M059J (cell line): ENCODE measurements at places on chromosomes 7 and 10. TPM values are rescaled to one million over a fixed set of nuclear protein-coding genes. Genes with fewer than 3 reads are reported as not detected.

The GNGT1 gene
- not detected in 2 replicates for total RNA-seq

The RHOBTB1 gene
- total RNA-seq = 5.5 and 11.0 TPM in 2 replicates

The TBX20 gene
- total RNA-seq = 2.1 and 4.3 TPM in 2 replicates

The ITPRIP gene
- total RNA-seq = 6.0 and 9.7 TPM in 2 replicates

The PON1 gene
- total RNA-seq = not detected in 2 replicates

The GRM3 gene
- not detected in 2 replicates for total RNA-seq

The NUTM2E gene
- 0.05 TPM in 1 of 2 replicates, not detected in the other for total RNA-seq

The SFMBT2 gene
- 2.0 and 4.6 TPM in 2 replicates for total RNA-seq

The TWIST1 gene
- total RNA-seq = 15.0 and 24.0 TPM in 2 replicates

The CDH23 gene
- not detected in 2 replicates for total RNA-seq

The PLPP4 gene
- 55.4 and 69.2 TPM in 2 replicates for total RNA-seq

The NPSR1 gene
- not detected in 2 replicates for total RNA-seq

The TACC2 gene
- 2.9 and 7.8 TPM in 2 replicates for total RNA-seq

The TLL2 gene
- total RNA-seq = 0.02 TPM in 1 of 2 replicates, not detected in the other

The KNDC1 gene
- total RNA-seq = not detected in 2 replicates

The STEAP1 gene
- total RNA-seq = 17.3 and 30.8 TPM in 2 replicates

The IMMP2L gene
- total RNA-seq = 5.9 and 8.6 TPM in 2 replicates

The CLEC5A gene
- total RNA-seq = not detected in 2 replicates

The TPK1 gene
- total RNA-seq = 0.27 and 1.7 TPM in 2 replicates

The LFNG gene
- 4.9 and 11.9 TPM in 2 replicates for total RNA-seq

The ACSL5 gene
- 17.6 and 25.5 TPM in 2 replicates for total RNA-seq

The RBM20 gene
- total RNA-seq = 0.02 and 1.8 TPM in 2 replicates

The LIPF gene
- total RNA-seq = not detected in 2 replicates

The AGBL3 gene
- total RNA-seq = 0.84 and 1.8 TPM in 2 replicates

The ACSM6 gene
- not detected in 2 replicates for total RNA-seq

The AKR1B1 gene
- total RNA-seq = 376 and 388 TPM in 2 replicates

The USP6NL gene
- total RNA-seq = 4.2 and 7.9 TPM in 2 replicates

The SUN3 gene
- total RNA-seq = 0.59 TPM in 1 of 2 replicates, not detected in the other

The C7orf57 gene
- 0.25 and 0.62 TPM in 2 replicates for total RNA-seq

The HOXA4 gene
- total RNA-seq = 4.9 and 5.8 TPM in 2 replicates

The SLC37A3 gene
- 22.7 and 37.1 TPM in 2 replicates for total RNA-seq

The PTF1A gene
- total RNA-seq = not detected in 2 replicates

The SPDYE18 gene
- 0.10 TPM in 1 of 2 replicates, not detected in the other for total RNA-seq

The GJD4 gene
- total RNA-seq = not detected in 2 replicates

The AMPH gene
- total RNA-seq = 1.9 and 3.1 TPM in 2 replicates

The LGI1 gene
- total RNA-seq = 0.39 TPM in 1 of 2 replicates, not detected in the other

The C1QL3 gene
- not detected in 2 replicates for total RNA-seq

The CCL24 gene
- not detected in 2 replicates for total RNA-seq

The EIF5AL1 gene
- 0.59 and 1.7 TPM in 2 replicates for total RNA-seq

The DGKB gene
- total RNA-seq = 0.05 TPM in 1 of 2 replicates, not detected in the other

The TMEM176A gene
- total RNA-seq = 0.34 TPM in 1 of 2 replicates, not detected in the other

The CRYGN gene
- not detected in 2 replicates for total RNA-seq

The ADAMTS14 gene
- total RNA-seq = 0.69 and 1.2 TPM in 2 replicates

The CHRM2 gene
- total RNA-seq = 1.1 and 2.8 TPM in 2 replicates

The FKBP14 gene
- 30.1 and 39.8 TPM in 2 replicates for total RNA-seq

The GIMAP5 gene
- not detected in 2 replicates for total RNA-seq
